ENCODE measurements at places on chromosomes 11 and 22. TPM values are rescaled to one million over a fixed set of nuclear protein-coding genes. Genes with fewer than 3 reads are reported as not detected.

The PRR5L gene
- 23.6 TPM for total RNA-seq

DNA sequence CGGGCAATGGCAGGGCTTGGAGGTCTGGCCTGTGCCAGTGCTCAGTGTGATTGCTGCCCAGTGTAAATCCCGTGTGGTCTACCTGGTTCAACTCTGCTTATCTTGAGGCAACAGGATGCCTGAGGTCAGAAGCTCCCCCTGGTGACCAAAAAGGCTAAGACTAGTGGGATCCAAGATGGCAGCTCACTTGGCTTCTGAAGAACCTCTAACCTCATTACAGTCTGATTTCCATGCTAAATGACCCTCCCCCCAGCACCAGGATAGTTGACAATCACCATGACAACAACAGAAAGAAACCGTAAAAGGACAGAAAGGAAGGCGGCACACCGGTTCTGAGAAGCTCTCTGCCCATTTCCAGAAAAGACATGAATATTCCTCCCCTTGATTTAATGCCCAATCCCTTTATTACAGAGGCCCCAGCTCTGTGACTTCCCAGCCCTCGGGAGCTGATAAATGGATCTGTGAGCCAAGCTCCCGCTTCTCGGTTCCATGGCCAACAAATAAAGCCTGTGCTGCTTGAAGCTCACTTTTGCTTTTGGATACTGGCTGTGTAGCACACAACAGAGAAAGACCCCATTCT, 398.4 kb downstream of the CTTN start:
- no peak for DNase-seq
- H3K36me3 ChIP-seq, result no peaks in the 10 kb centered on the region
- H3K4me3 ChIP-seq, result no peak overlapping the region

DNA sequence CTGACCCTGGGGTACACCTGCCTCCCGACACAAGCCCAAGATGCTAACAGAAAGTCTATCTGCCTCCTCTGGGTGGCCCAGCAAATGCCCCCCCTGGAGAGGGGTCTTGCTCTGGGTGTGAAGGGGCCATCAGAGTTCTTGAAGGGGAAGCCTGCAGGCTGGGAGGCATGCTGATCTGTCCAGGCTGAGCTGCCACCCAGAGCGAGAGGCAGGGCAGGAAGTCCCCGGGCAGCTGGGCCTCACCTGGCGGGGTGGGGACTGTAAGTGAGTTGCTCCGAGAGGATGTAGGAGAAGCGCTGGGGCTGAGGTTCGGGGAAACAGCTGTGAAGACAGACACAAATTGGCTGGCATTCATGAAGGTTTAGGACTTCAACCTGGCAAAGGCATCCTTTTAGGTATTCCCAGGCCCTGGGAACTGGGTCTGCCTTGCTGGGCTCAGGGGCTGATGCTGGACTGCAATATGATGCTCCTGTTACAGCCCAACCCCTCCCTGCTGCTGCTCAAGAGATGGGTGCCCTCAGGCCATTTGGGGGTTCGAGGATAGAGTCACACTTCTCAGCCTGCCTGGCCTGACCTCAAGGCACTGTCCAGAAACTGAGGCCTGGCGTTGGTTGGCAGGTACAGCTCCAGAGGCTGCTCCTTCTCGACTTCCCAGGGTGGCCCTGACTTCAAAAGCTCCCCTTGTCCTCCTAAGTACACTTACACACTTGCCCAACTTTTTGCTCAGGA, 60.2 kb upstream of the LYVE1 start:
- no peaks in the 10 kb centered on the region for H3K27me3 ChIP-seq
- no peak for DNase-seq
- H3K36me3 ChIP-seq, result no peaks in the 10 kb centered on the region
- no peak overlapping the region for H3K27ac ChIP-seq
- peaks cover 7% of the 10 kb centered on the region for H3K4me1 ChIP-seq

The OR5P2 gene
- total RNA-seq, result not detected

DNA sequence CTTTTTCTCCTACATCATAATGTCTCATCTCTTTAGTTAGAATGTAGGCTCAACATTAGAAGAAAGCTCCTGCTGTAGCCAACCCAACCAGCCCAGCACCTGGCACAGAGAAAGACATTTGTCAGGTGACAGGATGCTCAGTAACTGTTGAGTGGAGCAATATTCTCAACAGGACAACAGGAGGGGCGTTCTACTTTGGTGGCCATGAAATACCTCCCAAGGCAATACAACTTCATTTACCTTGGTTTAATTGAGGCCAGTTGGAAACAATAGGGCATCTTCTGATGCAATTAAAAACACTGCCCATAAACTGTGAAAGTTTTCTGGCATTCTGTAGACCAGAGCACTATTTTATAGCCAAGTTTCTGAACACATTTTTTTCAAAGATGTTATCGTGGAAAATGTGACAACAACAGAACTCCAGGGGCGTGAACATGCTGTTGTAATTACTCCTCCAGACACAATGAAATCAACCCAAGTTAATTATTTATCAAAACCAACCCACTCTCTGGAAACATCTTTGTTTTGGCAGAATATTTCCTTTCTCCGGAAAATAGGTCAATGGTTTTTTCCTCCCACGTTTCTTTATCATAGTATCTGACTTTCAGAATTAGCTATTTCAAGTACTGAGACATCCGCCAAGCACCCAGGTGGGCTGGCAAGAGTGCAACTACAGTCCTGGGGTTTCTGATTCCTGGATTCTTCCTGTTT, 538.1 kb downstream of the SOX6 start:
- H3K4me3 ChIP-seq, result no peak overlapping the region
- H3K36me3 ChIP-seq, result no peaks in the 10 kb centered on the region
- DNase-seq, result no peak
- H3K27ac ChIP-seq, result no peak overlapping the region
- no peaks in the 10 kb centered on the region for H3K4me1 ChIP-seq

- DNase-seq, result no peak
- H3K36me3 ChIP-seq, result peaks cover 8% of the 10 kb centered on the region
- H3K27ac ChIP-seq, result no peak overlapping the region
- H3K27me3 ChIP-seq, result no peaks in the 10 kb centered on the region
These were observed 36.0 kb downstream of the RSF1 start for GRCh38 chr11:77784572-77784971.

- no peak overlapping the region for H3K4me3 ChIP-seq
- no peak overlapping the region for H3K27ac ChIP-seq
- no peak for DNase-seq
- H3K27me3 ChIP-seq, result no peaks in the 10 kb centered on the region
These were observed 4.8 kb upstream of the VPS11 start for GRCh38 chr11:119062779-119063178.

- H3K27ac ChIP-seq, result peak overlapping the region; percentile 42
- H3K4me3 ChIP-seq, result peak overlapping the region; percentile 69
- peaks cover 24% of the 10 kb centered on the region for H3K4me1 ChIP-seq
- peaks cover 2% of the 10 kb centered on the region for H3K36me3 ChIP-seq
- peaks cover 30% of the 10 kb centered on the region for H3K27me3 ChIP-seq
These were observed 2.0 kb upstream of the KMT5B start for GRCh38 chr11:68215087-68215445.

DNA sequence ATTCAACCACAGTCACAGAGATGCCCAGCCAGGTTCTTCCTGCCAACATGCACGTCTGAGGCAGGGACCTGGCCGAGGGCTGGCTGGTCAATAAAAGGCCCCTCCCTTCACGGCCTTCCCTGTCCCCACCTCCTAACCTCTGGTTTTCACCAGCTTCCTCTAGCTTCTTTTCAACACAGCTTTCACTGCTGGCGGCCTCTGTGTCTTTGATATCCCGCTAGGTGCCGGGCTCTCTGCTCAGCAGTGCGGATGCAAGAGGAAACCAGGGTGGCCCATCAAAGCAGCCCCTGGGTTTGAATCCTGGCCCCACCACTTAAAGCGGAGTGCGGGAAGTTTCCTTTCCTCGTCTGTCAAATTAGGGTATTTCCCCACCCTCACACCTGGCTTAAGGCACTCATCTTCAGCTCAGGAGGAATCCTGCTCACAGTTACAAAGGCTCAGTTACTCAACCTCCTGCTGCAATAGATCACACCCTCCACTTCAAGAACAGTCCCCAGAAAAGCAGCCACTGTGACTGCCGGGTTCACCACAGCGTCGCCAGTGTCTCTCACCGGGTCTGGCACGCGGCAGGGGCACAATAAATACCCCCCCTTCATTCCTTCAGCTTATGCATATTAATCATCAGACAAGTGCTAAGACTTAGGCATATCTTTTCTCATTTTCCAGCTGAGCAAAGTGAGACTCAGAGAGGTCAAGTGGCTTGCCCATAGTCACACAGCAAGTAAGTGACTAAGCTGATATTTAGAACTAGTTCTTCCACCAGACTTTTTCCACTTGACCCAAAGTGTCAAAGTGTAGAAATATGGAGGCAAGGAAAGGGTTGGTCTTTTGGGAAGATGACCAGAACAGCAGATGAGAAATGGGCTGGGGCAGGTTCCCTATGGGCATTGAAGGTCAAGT, 45.7 kb downstream of the TXN2 start:
- DNase-seq, result peak; percentile 62
- no peaks in the 10 kb centered on the region for H3K27me3 ChIP-seq
- no peaks in the 10 kb centered on the region for H3K36me3 ChIP-seq
- H3K4me3 ChIP-seq, result peak overlapping the region; percentile 62

The CDKN1C gene
- total RNA-seq, result 2.9 TPM

The HMOX1 gene
- total RNA-seq, result 7.3 TPM

GRCh38 chr11:118171269-118172062, 5.0 kb downstream of the SCN2B start:
- H3K4me3 ChIP-seq, result no peak overlapping the region
- peaks cover 3% of the 10 kb centered on the region for H3K4me1 ChIP-seq
- peak; percentile 76 for DNase-seq
- no peaks in the 10 kb centered on the region for H3K36me3 ChIP-seq

GRCh38 chr11:85946221-85946620, 91.0 kb downstream of the CCDC83 start:
- H3K4me3 ChIP-seq, result no peak overlapping the region
- peaks cover 11% of the 10 kb centered on the region for H3K4me1 ChIP-seq
- H3K27ac ChIP-seq, result no peak overlapping the region

DNA sequence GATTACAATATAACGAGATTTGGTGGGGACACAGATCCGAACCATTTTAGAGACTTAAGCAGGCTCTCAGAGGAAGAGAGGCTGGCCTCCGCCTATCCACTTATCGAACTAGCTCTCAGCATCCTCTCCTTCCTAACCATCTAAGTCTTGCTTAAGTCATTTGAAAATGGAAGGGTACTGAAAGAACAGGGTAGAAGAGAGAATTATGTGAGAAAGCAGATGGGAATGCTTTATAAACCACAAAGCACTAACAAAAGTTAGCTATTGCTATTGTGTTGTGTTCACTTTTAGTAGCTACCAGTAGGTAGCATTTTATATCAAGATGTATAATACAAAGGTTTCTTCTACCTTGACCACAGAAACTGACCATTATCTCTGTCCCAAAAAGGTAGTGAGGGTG, 153.4 kb upstream of the CADM1 start:
- no peak overlapping the region for H3K4me3 ChIP-seq
- no peaks in the 10 kb centered on the region for H3K4me1 ChIP-seq

DNA sequence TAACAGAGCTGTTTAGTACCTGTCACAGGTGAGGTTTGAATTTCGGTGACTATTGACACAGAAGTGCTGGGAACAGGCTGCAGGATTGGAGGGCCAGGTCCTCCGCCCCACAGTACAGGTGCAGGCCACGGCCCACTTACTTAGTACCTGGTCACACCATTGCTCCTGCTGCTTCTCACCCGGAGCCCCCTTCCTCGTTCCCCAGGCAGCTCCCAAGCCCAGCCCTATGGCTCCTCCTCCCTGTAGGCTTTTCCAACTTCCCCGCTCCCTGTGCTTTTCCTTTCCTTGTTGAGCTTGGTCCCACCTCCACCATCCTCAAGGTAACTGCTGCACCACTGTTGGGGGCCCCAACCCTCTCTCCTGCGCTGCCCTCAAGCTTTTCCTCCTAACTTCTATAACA, 27.9 kb upstream of the ANO1 start:
- no peak overlapping the region for H3K27ac ChIP-seq
- no peak overlapping the region for H3K4me3 ChIP-seq
- peaks cover 1% of the 10 kb centered on the region for H3K4me1 ChIP-seq
- H3K36me3 ChIP-seq, result no peaks in the 10 kb centered on the region
- no peak for DNase-seq
- H3K27me3 ChIP-seq, result peaks cover 14% of the 10 kb centered on the region

GRCh38 chr11:119891055-119891768, 162.2 kb upstream of the NECTIN1 start:
- H3K4me1 ChIP-seq, result peaks cover 5% of the 10 kb centered on the region
- no peak overlapping the region for H3K4me3 ChIP-seq

DNA sequence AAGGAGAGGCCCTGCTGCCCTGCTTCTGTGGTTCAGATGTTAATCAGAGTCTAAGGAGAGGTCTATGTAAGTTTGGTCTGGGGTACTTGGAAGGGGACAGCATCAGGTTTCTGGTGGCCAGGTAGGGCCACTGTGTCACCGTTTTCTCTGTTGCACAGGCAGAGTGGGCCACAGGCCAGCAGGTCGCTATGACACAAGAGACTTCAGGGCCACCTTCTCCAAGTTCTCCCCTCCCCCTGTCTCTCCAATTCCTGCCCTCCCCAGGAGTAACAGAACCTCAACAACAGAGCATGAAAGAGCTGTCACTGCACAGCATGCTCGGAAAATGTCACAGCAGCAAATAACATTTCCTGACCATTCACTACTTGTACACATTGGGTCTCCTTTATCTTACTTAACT, 58.6 kb downstream of the MPPED2 start:
- H3K27ac ChIP-seq, result no peak overlapping the region
- no peak overlapping the region for H3K4me3 ChIP-seq
- H3K27me3 ChIP-seq, result peaks cover 5% of the 10 kb centered on the region
- no peaks in the 10 kb centered on the region for H3K4me1 ChIP-seq

- no peak overlapping the region for H3K4me3 ChIP-seq
- peaks cover 88% of the 10 kb centered on the region for H3K4me1 ChIP-seq
These were observed 65.9 kb downstream of the LIF start for GRCh38 chr22:30180616-30181015.

The LRRC56 gene
- 4.3 TPM for total RNA-seq

DNA sequence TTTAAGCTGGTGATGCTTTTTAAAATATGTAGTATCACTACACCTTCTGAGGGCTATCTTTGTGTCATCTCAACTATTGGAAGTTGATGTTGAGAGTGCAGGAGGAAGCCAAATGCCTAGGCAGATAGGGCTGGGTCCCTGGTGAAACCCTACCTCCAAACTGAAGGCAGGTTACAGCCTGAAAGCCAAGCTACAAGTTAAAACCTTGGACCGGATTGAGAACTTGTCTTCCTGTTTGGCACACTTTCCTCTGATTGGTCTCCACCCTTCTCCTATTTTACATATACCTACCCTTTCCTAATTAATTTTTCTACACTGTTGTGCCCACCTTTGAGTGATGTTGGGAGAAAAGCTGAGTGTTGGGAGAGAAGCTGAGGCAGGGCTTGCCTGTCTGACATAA, 287.8 kb upstream of the CNTN5 start:
- no peak for DNase-seq
- H3K4me3 ChIP-seq, result no peak overlapping the region
- no peaks in the 10 kb centered on the region for H3K4me1 ChIP-seq
- H3K36me3 ChIP-seq, result no peaks in the 10 kb centered on the region
- no peak overlapping the region for H3K27ac ChIP-seq

The SLC37A4 gene
- 20.3 TPM for total RNA-seq

DNA sequence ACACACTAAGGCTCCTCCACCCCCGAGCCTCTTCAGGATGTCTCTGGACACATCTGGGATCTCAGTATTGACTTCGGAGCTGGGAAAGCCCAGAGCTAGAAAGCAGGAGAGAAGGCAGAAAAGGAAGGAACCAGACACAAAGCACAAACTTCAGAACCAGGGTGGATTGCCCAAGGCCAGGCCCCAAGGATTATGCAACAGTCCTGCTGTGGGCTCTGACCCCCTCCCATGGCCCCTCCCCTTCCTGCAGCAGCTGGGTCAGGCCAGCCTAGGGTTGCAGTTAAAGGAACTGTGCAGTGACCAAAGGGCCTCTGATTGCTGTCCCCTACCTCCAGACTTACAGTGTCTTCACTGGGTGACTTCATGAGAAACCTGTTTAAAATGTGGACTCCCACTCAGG, 5.3 kb downstream of the KCNE3 start:
- H3K4me3 ChIP-seq, result no peak overlapping the region
- H3K27me3 ChIP-seq, result peaks cover 23% of the 10 kb centered on the region
- no peak for DNase-seq
- no peak overlapping the region for H3K27ac ChIP-seq
